Left forelimb (tissue), 1 donor: ENCODE measurements at places on chromosomes 4 and X.

- no peak for DNase-seq
Measured at GRCh38 chr4:1759818-1760223, 33.3 kb upstream of the FGFR3 start.

DNA sequence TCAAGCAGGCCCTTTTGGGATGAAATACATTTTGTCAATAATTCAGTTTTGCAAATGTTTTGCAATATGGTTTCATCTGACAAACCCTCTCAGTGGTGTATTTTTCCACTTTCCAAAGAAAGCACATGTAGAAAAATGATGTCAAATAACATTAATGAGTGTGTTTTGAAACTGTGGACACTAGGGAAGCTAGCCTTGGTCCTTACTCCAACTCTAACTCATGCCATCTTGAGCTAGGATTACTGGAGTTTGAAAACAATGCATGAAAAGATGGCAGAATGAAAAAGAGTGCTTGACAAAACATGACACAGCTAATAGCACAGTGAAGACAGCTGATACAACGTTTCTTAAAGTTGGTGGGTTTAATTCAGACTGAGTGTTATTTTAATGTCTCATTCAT is 41.4 kb downstream of the HAND2 start:
- DNase-seq = no peak

GRCh38 chr4:188911707-188912106 is 772.5 kb downstream of the TRIML1 start:
- DNase-seq = no peak

DNA sequence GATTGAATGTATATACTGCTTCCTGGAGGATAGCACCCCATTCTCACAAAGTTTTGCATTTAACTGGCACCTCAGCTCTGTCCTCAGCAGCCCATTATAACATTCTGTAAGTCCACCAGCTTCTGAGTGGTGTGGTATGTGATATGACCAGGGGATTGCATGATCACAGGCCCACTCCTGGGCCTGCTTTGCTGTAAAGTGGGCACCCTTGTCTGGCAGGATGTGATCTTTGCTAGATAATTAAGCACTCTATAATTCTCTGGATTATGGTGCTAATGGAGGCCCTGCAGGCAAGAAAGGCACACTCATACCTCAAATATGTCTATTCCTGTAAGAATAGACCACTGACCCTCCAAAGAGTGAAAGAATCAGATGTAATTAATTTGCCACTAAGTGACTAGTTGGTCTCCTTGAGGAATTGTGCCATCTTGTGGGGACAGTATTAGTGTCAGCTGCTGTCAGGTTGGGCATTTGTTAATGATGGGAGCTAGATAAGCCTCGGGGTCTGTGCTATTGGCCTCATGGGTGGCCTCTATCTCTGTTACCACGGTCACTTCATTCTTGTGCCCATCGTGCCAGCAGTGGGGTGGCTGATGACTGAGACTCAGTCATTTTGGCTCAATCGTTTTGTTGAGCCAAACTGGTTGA is 2.2 kb upstream of the CFI start:
- DNase-seq = no peak

DNA sequence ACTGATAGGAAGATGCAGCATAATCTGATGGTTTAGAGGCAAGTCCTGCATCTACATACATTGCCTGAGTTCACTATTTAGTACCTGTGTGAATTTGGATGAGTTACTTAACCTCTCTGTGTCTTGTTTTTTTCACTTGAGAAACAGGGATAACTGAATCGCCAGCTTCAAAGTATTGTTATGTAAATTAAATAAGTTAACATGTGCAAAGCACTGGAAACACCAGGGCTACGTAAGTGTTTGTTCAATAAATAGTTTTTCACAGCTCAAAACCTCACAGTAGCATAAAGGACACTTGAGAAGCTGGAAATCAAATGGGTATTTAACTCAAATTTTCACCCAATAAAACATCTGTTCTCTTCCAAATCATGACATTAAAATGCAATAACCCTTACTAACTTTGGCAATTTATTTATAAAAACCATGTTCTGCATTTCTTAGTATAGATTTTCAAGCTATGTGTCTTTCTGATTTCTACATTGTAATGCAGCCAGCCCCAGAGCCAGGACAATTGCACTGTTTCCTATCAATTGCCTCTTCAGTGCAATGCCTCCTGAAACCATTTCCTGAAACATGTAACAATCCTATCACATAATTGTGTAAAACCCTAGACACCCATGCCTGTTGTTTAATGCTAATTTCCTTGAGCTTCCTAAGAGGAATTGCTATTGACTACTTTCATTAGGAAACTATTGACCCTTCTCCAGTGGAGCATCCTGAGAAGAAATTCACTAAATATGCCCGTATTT is 177.1 kb downstream of the UNC5C start:
- no peak for DNase-seq

- DNase-seq = no peak
Measured at GRCh38 chrX:31212856-31213748, 141.3 kb upstream of the FTHL17 start.

GRCh38 chr4:2044542-2045517 is 14.3 kb upstream of the NAT8L start:
- DNase-seq = no peak

- no peak for DNase-seq
Measured at GRCh38 chr4:151917145-151917734, 156.4 kb upstream of the GATB start.

DNA sequence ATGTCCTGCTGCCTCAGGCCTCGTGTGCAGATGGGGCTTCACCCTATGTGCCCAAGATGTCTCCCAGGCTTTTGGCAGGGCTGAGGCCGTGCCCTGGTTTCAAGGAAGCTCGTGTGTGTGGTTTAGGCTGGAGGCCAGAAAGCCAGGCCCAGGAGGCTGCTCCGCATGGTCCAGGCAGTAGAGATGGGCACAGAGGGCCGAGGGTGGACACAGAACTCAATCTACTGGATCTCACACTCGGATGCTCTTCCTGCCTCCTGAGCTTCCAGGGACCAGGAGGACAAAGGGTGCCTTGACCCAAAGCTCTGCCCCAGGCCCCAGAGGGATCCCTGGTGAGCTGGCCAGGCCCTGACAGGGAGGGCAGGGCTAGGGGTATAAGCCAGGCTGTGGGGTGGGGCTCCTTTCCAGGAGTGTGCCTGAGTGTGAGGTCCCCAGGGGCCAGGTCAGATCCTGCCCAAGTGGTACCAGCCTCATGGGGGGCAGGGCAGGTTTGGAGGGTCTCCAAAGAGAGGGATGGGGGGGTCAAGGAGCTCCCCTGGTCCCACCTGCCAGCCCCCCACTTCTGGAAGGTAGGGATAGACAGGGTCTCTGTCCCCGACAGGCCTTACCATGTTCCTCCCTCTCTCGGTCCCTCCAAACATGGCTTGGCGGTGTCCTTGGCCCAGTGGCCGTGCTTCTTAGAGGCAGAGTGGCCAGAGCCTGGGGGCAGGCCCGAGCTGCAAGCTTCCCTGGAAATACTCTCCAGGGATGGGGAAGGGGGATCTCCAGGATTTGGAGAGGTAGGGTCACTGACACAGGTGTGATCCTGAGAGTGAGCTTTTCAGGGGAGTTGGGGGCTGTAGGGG is 23.8 kb downstream of the HTRA3 start:
- peak; percentile 57 for DNase-seq

DNA sequence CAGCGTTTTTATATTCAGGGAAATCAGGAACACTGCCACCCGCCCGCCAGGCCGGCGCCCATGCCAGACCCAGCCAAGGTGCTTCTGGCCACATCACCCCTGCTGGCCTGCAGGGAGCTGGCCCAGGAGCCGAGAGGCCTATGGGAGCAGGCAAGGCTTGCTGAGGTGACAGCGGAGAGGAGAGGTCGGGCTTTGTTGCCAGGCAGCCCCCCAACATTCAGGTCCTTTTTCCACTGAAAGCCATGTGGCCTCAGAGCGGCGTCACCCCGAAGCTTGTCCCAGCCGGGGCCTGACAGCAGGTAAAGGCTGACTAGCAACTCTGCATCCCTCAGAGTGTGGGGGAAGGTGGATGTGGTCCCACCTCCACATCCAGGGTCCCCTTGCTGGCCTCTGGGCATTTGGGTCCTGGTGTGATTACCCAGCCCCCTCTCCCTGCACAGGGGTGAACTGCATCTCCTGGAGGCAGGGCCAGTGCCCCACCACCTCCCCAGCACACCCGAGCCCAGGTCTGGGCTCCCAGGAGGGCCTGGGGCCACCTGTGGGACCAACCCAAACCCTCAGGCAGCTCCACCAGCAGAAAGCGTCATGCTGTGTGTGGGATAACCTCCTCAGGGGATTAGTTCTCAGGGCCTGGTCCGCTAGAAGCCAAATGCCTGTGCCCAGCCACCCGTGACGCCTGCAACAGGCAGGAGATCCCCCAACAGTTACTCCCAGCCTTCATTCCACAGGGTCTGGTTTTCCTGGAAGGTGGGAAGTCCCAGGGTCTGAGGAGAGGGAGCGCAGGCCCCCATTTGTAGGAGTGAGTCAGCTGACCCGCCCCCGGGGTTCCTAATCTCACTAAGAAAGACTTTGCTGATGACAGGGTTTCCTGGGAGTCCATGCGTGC is at the start of gene PDE6B:
Gene PDE6B, plus strand, starts transcription at position 869 of the 886 bp plus-strand sequence. CDS start 54 bp downstream, outside the sequence.
- no peak for DNase-seq

- no peak for DNase-seq
Measured at GRCh38 chrX:39613997-39614679, 483.6 kb downstream of the BCOR start.

GRCh38 chrX:43277879-43278278 is 378.2 kb upstream of the MAOA start:
- no peak for DNase-seq

DNA sequence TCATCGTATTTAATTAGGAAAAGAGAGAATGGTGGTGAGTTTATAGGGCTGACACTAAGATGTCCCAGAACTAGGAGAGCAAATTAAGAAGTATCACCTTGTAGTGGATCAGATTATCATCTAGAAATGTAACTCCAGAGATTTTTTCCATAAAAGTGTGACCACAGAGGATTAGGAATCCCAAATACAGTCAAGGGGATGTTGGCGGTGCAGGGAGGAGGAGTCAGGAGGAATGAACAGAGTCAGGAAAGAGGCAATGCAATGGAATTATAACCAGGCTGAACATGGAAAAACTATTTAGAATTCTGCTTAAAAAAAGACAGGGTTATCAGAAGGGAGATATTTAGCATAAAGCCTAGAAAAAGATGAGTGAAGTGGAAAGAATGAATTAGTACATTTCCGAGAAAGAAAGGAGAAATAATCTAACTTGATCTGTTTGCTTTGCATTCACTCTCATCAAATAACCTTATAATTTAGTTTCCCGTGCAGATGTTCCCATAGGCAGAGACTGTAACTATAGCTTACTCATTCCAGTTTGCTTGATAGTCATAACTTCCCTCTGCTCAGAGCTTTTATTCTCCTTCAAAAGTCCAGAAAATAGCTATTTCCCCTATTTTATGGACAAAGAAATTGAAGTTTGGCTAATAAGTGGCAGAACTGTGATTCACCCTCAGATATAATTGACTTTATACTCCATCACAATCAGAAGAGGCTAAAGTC is 56.4 kb downstream of the SCFD2 start:
- DNase-seq = no peak

DNA sequence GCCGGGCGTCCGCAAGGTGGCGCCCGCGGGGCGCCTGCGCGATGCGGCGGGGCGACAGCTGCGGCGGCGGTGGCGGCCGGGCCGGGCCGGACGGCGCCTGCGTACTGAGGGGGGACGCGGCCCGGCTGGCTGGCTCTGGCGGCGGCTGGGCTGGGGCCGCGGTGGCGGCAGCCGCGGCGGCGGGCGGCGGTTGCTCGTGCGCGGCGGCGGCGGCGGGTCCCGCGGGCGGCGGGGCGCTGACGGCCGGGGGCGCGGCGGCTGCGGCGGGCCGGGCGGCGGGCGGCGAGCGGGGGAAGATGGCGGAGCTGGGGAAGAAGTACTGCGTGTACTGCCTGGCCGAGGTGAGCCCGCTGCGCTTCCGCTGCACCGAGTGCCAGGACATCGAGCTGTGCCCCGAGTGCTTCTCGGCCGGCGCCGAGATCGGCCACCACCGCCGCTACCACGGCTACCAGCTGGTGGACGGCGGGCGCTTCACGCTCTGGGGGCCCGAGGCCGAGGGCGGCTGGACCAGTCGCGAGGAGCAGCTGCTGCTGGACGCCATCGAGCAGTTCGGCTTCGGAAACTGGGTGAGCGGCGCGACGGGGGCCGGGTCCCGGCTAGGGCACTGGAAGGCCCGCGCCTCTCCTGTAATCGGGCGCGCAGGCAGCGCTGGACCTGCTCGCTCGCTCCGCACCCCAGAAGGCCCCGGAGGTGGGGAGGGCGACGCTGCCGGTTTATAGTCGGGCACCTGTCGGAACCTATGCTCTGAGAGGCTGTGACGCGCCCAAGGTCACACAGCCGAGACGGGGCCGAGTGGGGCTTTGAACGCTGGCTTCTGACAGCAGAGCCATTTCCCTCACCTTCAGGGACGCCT is at the start of gene TADA2B:
Gene TADA2B, plus strand, starts transcription at position 89 of the 853 bp plus-strand sequence. Its CDS starts 208 bp downstream, at position 297.
- DNase-seq = peak; percentile 80

DNA sequence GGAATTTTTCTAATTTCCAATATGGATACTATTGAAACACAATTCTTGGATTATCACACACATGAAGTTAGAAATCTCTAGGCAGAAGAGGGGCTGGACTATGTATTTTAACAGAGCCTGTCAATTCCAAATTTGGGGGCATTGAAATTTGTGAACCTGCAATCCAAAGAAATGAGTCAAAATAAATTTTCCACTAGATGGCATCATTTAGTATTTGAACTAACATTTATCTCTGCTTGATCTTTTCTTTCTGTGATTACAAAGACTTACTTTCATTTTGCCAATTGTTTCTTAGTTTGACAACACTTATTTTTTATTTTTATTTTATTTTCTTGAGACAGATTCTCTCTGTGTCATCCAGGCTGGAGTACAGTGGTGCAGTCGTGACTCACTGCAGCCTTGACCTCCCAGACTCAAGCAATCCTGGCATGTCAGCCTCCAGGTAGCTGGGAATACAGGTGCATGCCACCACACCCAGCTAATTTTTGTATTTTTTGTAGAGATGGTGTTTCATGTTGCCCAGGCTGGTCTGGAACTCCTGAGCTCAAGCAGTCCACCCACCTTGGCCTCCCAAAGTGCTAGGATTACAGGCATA is 2.7 kb upstream of the PYURF start:
- DNase-seq = no peak

- DNase-seq = no peak
Measured at GRCh38 chrX:124827258-124827845, 481.0 kb downstream of the SH2D1A start.

GRCh38 chr4:138646383-138646782 is 369.2 kb upstream of the NOCT start:
- DNase-seq = no peak

DNA sequence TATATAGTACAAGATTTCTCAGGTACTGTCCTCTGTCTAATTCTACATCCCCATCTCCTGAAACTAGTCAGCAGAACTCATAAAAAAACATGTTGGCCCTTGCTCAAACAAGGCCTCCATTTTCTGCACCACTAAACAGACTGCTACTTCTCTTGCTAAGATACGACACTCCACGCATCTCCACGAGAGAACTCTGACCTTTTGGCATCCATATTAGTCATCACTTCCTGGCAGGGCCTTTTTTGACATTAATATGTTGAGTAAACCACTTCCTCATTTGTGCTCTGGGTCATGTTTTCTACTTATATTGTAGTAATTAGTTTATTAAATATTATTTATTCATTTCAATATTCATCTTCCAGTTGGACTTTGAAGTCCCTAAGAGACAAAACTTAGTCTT is 65.6 kb downstream of the DCAF8L1 start:
- no peak for DNase-seq
